ENCODE measurements at places on chromosomes 13 and 19.

DNA sequence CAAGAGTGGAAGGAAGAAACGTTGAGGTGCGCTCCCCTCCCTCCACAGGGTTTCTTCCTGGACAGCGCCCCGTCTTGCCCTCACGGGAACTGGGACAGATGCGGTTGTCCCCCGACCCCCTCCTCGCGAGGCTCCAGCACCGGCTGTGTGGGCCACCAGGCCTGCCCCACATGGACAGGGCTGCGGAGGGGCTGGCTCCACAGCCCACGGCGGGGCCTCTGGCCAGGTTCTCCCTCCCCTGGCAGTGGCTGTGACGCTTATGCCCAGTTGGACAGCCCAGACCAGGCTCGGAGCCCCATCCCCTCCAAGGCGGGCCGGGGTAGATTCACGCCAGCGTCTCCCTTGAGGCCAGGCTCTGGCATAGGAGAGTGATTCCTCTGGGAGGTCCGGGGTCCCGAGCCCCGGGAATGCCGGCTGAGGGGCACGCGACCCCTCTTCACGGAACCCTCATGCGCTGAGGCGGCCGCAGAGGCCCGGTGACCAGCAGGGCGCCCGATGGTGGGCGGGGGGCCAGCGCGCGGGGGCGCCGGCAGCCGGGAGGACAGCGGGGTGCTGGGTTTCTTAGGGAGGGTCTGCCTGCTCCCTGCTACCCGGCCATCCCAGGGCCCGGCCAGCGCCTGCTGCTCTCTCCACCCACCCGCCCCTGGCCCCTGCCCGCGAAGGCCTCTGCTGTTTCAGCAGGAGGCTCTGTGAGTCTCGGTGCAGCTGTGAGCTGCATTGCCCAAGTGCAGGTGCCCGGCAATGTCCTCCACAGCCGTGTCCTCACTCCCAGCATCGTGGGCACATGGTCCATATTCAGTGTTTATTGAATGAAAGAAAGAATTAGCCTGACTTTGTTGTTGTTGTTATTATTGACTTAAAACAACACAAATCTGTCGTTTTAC lies 20.3 kb upstream of the GAS6 start:
- no peak for DNase-seq

DNA sequence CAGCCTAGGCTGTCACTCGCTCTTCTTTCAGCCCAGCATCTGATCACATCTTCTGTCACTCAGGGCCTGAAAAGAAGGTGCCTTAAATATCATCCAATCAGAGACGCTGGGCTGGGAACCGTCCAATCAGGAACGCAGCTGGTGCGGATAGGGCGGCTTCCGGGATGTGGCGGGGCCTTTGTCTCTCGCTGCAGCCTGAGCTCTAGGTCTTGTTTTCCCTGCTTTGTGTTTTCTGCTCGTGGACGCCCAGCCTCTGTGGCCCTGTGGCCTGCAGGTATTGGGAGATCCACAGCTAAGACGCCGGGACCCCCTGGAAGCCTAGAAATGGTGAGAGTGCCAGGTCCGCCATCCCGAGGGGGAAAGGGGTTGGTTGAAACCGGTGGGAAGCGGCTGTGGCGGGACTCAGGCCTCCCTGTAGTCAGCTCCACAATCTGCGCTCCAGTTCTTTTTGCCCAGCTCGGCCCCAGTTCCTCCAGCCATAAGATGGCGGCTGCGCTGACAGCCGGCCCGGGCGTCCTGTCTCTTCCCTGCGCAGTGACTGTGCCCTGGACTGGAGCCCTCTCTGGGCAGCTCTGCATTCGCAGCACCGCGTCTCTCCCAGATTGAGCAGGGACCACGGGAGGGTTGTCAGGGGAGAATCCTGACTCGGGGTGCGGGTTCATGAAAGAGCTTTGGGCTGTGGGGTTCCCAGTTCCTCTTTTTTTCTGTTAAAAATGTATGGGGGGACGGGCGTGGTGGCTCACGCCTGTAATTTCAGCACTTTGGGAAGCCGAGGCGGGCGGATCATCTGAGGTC lies at the start of gene ZNF85:
ZNF85 (plus strand) TSS at position 175 of the 795 bp plus-strand sequence; CDS start at position 325, 150 bp downstream.
- DNase-seq, result peak; percentile 96

GRCh38 chr19:41570179-41570578 lies 5.8 kb upstream of the CEACAM21 start:
- DNase-seq, result no peak

DNA sequence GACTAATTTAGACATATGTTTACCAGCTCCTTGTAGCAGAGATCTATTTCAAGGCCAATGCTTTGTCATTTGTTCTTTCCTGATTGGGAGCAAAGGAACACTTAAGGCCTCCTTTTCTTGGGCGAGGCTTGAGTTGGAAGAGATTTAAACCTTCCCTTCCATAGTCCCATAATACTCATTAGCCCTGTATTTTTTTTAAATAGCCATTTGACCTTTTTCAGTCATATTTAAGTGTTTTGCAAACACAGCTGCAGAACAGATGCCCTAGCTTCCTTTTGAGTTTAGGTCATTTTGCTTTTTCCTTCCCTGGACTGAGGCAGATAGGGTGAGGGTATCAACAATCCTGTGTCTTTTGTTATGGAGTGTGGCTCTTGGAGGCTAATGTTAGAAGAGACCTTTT lies 198.3 kb downstream of the NBEA start:
- DNase-seq, result no peak

GRCh38 chr13:113297370-113298042 lies 467 bp downstream of the LAMP1 start:
- no peak for DNase-seq

GRCh38 chr13:73519396-73520116 lies 460.8 kb downstream of the KLF5 start:
- no peak for DNase-seq

DNA sequence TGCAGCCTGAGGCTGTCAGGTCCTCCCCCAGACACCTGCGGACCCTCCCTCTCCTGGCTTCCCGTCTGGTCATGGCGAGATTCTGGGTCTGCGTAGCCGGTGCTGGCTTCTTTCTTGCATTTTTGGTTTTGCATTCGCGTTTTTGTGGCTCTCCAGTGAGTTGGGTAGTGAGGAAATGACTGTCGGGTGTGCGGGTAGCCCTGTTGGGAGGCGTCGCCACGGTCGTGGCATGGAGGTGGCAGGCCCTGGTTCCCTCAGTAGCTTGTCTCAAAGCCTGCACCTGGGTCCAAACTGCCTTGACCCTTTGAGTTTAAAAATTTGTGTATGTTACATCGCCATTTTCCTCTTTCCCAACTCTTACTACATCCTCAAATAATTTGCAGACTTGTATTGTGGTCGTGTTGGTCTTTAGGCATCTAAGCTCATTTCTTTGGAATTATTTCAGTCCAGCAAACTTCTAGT lies 344 bp downstream of the NHLRC3 start:
- no peak for DNase-seq

- DNase-seq, result no peak
Observed at GRCh38 chr13:51000571-51001260, 91.1 kb downstream of the RNASEH2B start.

GRCh38 chr19:9835507-9835949 lies 410 bp downstream of the PIN1 start:
- DNase-seq, result no peak

- no peak for DNase-seq
Observed at GRCh38 chr13:94764576-94765321, 52.4 kb upstream of the SOX21 start.
